ENCODE measurements at places on chromosomes 16 and 17. TPM values are rescaled to one million over a fixed set of nuclear protein-coding genes. Genes with fewer than 3 reads are reported as not detected.
A peak's percentile ranks its signal among the peaks of the same experiment; 100 is the strongest.

- DNase-seq: peak; percentile 94
Measured at GRCh38 chr17:10114931-10115535, 83.4 kb downstream of the GAS7 start.

DNA sequence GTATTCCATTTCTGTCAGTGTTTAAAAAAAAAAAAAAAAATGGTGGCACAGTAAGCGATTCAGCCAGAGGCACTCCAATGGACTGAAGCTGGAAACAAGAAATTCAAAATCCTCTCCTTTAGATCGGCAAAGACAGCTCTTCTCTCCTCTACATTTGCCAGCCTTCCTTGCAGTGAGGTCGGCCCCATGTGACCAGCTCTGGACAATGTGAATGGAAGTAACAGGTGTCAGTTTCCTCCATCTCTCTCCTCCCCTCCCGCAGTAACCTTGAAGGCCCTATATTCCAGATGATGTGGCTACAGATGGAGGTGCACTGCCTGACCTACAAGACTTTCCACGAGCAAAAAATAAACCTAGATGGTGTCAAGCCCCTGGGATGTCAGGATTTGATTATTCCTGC is 15.0 kb downstream of the CUEDC1 start:
- no peak for DNase-seq

- DNase-seq: no peak
Measured at GRCh38 chr17:49967621-49968404, 1.2 kb upstream of the DLX4 start.

GRCh38 chr17:38943607-38944006 is 18.2 kb downstream of the LASP1NB start:
- no peak for DNase-seq

DNA sequence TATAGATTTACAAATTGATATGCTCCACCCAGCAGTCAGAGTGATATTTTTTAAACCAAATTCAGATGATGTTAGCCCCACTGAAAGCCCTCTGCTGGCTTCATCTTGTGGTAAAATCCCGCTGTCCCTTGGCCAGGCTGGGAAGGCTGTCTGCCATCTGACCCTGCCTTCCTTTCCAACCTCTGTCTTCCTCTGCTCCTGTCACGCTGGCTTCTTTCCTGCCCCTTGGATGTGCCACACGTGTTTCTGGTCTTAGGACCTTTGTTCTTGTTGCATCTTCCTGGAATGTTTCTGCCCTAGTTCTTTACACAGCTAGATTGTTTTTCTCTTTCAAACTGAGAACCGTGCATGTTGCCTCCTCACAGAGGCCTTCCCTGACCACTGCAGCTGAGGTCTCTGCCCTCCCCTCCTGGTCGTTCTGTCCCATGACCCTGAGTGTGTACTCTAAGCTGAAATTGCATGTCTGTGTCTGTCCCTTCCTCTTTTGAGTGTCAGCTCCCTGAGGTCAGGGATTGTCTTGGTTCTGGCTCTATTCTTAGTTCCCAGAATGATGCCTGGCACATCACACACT is 11.4 kb downstream of the NT5M start:
- no peak for DNase-seq

GRCh38 chr17:69470702-69471101 is 56.2 kb downstream of the MAP2K6 start:
- no peak for DNase-seq

GRCh38 chr17:45222996-45223538 is 1.4 kb downstream of the FMNL1 start:
- peak; percentile 39 for DNase-seq

DNA sequence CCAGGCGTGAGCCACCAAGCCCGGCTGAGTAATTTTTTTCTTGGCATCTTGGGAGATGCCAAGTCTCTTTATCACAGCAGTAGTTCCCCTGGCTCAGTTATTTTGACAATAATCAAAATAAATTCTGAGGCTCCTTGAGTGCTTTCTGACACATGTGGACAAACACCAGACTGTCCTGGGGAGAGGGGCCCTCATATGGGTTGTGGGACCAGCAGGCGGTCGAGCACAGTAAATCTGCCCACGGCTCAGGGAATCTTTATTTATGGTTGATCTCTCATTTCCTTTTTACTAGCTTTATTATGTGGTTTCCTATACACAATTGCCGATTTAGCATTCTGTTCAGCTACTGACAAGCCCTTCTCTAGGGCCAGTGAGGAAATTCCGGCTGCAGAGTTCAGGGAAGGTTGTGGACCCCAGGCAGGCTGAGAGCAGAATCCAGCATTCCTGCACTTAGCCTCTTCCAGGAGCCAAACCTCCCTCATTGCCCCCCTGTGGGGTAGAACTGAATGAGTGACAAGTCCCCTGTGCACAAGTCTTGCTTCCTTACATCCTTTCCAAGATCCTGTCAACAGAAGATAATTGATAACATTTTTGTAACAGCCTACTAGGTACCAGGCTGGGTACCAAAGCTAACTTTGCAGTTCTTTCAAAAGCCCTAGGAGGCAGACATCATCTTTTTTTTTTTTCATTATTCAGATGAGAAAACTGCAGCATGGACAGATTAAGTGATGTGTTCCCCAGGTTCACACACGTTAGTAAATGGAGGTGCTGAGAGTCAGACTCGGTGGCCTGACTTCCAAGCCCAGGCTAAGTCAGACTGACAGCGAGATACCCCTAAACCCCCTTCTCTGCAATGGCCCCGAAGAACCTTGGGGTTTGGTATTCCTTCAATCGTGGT is 40.2 kb downstream of the HS3ST3B1 start:
- no peak for DNase-seq

DNA sequence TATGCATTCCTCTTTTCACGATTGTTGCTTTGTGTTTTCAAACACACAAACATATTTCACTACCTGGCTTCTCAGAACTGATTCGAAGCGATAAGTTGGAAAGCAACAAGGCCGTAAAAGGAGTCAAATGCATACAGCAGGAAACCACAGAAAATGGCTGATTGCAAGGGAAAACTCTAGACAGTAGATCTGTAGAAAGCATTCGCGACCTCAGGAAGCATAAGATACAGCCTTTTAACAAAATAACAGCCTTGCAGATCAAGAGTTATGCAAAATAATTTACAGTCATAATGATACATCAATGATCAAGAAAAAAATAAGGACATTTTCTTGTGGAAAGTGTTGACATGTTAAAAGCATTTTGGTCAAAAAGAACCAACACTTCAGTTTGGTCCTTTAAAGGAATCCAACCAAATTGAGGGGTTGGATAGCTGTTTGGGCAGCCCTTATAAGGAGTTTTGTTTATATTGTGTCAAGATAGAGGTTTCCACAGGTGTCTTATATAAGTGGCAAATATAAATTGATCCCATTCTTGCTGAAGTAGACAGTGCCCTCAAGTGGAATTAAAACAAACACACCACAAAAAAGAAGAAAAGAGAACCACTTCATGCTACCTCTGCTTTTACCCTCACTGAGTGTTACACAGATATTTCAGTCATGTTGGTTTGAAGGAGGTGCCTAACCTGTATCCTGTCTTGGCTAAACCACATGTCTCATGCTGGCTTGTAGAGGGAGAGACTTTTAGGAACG is 5.5 kb downstream of the CYLD start:
- DNase-seq: no peak

DNA sequence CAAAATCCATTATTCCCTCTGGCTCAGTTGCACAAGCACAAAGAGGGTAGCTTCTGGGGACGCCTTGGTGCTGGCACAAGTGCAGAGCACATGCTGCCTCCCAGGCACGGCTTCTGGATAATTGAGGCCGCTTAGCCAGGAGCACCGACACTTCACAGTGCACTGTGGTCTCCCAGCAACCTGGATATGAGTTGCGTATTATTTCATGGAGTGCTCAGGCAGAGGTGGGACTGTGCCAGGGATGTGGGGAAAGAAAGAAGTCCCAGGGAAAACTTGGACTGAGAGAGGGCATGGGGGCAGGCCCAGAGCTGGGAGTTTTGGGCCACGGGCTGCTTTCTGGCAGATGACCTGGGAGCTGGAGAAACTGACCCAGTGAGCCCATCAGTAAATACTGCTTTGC is 37.5 kb downstream of the MPRIP start:
- DNase-seq: peak; percentile 73

DNA sequence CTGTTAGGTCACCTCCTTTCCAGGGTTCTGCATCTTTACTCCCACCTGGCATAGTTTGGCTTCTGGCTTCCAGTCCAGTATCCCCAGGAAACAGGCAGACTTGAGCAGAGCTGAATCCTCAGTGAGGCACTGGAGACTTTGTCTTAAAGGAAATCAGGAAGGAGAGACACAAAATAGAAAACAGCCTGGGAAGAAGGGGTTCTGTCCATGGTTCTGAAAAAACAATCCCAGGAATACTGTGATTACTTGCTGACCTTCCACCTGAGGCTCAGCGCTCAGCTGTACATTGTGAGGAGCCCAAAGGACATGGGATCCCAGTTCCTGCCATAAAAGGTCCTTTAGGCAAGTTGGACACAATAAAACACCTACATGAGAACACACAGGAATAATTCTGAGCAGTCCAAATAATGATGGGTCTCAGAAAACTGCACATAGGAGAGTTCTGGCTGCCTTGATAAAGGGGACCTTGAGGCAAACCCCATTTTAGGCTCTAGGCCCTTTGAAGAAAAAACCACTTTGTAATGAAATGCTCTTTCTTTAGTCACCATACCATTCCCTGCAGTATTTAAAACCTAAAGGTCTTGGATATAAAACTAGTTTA is 81.4 kb upstream of the CRHR1 start:
- no peak for DNase-seq

DNA sequence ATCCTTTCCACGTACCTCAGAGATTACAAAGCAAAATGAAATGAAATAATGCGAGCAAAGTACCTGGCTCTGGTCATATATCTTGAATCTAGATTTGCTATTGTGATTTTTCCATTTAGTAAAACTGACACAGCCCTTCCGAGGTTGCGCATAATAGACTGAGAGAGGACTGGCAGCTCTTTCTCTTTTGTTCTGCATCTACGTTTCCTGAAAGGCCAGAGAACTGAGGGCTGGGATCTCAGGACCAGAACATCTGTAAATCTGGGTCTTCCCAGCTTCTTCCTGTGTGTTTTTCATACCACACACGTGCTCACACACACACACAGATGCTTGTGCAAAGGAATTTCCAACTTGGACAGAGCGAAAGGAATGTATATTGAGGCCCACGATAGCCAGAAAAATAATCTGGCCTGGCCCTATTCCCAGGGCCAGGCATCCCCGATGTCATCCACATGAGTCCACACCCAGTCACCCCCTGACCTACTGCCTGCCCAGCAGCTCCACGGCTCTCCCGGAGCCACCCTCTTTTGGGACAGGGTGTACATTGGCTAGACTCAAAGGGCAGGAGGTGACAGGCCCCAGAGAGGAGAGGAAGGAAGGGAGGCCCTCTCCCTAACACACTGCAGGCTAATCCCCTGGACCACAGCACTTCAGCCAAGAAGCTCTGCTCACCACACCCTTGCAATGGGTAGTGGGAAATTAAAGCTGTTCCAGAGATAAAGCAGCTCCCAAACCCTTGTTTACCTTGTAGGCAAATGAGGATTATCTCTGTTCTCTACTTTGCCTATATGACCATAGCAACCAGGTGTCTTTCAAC is 41.8 kb downstream of the NOL11 start:
- DNase-seq: peak; percentile 47

- DNase-seq: no peak
Measured at GRCh38 chr16:85455534-85455933, 157.6 kb upstream of the GSE1 start.

DNA sequence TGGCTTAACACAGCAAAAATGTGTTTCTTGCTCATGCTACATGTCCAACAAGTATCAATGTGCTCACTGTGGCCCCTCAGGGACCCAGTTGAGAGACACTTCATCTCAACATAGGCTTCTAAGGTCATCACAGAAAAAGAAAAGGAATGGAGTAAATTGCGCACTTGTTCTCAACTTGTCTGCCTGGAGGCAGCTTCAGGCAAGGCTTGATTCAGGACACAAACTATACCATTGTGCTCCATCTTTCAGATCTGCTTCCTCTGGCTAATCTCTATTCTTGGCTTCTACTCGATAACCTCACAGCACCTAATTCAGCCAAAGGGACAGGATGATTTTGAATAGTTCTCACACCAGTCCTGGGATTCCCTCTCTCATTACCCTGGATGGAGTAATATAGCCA is 35.6 kb downstream of the HS3ST2 start:
- no peak for DNase-seq

GRCh38 chr17:14827396-14827919 is 437.7 kb downstream of the PMP22 start:
- DNase-seq: no peak

GRCh38 chr17:82780971-82781893 is 29.4 kb downstream of the TBCD start:
- no peak for DNase-seq

DNA sequence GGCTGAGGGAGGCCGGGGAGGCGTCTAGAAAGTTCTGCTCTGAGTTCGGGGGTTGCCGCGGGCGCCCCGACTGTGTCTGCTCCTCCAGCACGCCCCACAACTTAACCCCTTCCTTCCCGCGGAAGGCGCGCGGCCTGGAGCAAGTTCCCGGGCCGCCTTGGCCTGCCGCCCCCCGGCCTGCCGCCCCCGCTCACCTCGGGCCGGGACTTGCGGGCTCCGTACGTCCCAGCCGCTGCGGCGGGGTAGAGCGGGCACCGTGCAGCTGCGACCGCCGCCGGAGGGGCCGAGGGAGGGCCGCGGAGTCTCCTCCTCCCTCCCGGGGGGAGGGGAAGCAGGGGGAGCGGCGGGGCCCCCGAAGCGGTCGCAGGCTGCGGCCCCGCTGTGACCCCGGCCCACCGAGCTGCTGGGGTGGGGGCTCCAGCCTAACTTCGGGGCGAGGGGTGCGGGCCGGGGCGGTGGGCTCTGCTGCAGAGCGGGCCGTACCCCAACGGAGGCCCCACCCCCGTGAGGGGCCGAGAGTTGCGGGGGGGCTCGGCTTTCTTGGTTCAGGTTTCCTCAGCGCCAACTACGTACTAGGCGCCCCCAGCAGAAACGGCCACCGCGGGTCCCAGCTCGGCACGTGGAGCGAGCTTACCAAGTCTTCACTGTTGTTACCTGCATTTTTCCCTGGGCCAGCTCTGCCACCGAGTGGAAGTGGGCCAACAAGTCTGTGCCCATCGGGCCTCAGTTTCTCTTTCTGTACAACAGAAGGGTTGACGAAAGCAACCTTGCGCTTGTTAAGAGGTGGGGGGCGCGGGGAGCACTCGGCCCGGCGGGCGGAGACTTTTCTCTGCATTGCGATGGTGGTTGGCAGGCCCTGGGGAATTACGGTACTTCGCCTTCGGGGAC is at the start of gene CCDC102A:
Gene CCDC102A (minus strand): TSS at position 266 of the 888 bp plus-strand sequence. CDS start 7,394 bp downstream, outside the sequence.
- no peak for DNase-seq

CEP295NL gene
- 0.79 TPM for total RNA-seq

EXOC3L1 gene
- total RNA-seq: 4.1 TPM

MFAP4 gene
- total RNA-seq: 34.8 TPM

RCVRN gene
- total RNA-seq: 0.12 TPM

PRSS33 gene
- total RNA-seq: not detected

FBXO39 gene
- total RNA-seq: not detected

SLC13A5 gene
- total RNA-seq: not detected

DHRS7B gene
- 18.6 TPM for total RNA-seq

CCDC200 gene
- total RNA-seq: not detected

All from left ventricle myocardium superior (tissue), 1 donor.